ENCODE measurements at places on chromosomes 1 and 21.

- no peak for DNase-seq
Observed at GRCh38 chr1:240174734-240175133, 83.1 kb downstream of the FMN2 start.

DNA sequence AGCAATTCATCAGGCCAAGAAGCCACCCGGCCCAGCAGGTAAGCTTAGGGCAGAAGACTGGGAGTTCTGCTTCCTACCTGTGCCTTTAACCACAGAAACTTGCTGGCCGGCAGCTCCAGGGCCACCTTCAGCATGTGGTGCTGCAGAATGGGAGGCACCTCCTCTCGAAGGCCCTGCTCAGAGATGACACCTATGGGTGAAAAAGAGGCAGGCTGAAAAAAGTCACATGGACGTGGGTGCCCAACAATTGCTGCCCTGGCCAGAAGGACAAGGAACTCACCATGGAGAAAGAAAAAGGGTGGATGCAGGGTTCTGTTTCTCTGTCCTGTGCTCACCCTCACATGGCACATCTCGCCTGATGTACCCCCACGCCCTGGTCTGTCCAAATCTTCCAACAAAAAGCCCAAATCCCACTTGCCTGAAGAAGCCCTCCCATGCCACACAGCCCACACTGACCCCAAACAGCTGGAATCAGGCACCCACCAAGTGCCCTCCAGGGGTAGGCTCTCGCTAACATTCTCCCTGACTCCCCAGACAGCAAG lies 33.0 kb downstream of the URB1 start:
- DNase-seq: no peak

- DNase-seq: no peak
Observed at GRCh38 chr1:236127045-236127444, 15.3 kb upstream of the GPR137B start.

- no peak for DNase-seq
Observed at GRCh38 chr1:150555198-150555970, 6.2 kb downstream of the ADAMTSL4 start.

GRCh38 chr1:64093941-64094340 lies 109.5 kb upstream of the UBE2U start:
- DNase-seq: no peak

DNA sequence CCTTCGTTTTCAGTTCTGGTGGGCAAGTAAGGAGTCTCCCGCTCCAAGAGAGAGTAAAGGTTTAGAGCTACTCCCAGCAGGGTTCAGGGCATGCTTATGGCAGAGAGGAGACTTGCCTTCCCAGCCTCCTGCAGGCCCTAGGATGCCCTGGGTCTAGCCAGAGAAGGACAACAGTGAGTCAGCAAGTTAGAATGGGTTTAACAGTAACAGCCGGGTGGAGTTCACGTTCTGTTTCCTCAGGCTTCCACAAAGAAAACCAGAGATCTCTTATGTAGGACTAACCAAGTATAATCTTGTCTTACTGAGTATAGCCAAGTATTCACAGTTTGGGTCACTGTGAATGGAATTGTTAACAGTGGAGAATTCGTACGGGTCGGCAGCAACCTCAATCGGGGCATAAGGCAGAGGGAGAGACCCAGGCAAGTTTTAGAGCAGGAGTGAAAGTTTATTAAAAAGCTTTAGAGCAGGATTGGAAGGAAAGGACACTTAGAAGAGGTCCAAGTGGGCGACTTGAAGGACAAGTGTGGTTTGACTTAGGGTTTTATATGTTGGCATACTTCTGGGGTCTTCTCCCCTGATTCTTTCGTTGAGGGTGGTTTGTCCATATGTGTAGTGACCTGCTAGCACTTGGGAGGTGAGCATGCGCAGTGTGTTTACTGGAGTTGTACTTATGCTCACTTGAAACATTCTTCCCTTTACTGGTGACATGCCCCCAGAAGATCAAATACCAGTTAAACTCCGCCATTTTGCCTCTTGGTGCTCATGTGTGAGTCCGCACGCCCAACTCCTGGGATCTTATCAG lies 4.5 kb downstream of the OVAAL start:
- peak; percentile 9 for DNase-seq

- DNase-seq: no peak
Observed at GRCh38 chr1:98232678-98233077, 311.8 kb upstream of the DPYD start.

DNA sequence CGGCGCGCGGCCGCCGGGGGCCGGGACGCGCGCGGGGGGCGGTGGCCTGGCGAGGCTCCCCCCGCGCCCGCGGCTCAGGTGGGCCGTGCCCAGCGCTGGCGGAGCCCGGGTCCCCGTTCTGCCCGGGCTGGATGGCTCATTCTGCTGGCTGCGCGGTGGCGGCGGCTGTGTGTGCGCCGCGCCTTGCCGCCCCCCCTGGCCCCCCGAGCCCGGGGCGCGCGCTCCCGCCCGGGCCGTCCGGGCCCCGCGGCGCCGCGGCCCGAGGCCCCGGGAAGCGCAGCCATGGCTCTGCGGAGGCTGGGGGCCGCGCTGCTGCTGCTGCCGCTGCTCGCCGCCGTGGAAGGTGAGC lies at the start of gene EPHB2:
Gene EPHB2, plus strand, starts transcription at position 139 of the 349 bp plus-strand sequence. Its CDS starts 144 bp downstream, at position 283.
- no peak for DNase-seq

GRCh38 chr1:31865728-31866449 lies 50.1 kb upstream of the SPOCD1 start:
- DNase-seq: no peak

- no peak for DNase-seq
Observed at GRCh38 chr1:2031546-2032540, 12.7 kb downstream of the GABRD start.

DNA sequence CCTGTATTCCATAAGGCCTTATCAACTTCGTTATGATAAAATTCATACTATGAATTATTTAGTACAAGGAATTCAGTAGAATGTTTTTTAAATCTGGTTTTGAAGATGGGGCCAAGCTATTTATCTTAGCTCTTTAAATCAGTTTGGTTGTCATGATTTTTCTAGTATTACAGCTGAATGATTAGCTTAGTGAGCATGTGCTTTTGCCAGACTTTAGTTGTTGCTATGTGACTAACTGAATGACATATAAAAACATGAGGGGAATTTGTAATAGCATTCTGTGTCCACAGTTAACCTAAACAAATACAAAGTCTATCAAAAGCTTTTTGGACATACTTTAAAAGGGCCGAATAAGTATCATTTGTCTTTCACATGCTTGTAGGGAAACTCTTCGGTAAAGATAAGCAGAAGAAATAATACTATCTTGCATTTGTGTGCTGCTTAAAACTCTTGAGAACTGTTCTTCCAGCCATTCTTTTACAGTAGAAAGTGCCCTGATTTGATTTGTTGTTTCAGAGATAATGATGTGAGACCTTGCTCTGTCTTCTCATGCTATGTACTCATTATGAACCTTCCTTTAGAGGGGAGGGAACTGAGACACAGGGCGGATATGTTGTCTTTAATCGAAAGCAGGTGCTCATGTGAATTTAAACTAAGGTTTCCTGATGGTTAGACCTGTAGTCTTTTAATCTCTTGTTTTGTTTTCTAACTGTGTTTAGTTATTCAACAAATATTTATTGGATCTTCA lies 18.8 kb downstream of the NEK7 start:
- DNase-seq: no peak

- peak; percentile 92 for DNase-seq
Observed at GRCh38 chr1:15836772-15837669, 10.5 kb upstream of the SPEN start.

GRCh38 chr1:12001249-12001917 lies 17.9 kb upstream of the MIIP start:
- DNase-seq: peak; percentile 48

- no peak for DNase-seq
Observed at GRCh38 chr1:18010945-18011344, 96.7 kb upstream of the IGSF21 start.

DNA sequence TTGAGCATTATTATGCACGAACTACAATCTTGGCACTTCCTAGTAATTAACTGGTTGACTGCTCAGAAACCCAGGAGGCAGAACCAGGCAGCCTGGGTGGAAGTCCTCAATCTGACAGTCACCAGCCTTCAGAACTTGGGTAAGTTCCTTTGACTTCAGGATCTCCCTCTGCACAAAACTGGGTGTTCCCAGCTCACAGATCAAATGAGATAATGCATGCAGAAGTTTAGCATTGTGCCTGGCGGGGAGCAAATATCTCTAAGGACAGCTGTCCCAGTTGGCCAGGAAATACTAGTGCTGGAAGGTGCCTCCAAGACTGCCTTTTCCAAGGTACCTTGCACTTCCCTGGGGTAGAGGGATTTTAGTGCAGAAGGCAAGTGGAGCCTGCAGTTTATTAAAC lies 294.8 kb downstream of the PCP4 start:
- no peak for DNase-seq

DNA sequence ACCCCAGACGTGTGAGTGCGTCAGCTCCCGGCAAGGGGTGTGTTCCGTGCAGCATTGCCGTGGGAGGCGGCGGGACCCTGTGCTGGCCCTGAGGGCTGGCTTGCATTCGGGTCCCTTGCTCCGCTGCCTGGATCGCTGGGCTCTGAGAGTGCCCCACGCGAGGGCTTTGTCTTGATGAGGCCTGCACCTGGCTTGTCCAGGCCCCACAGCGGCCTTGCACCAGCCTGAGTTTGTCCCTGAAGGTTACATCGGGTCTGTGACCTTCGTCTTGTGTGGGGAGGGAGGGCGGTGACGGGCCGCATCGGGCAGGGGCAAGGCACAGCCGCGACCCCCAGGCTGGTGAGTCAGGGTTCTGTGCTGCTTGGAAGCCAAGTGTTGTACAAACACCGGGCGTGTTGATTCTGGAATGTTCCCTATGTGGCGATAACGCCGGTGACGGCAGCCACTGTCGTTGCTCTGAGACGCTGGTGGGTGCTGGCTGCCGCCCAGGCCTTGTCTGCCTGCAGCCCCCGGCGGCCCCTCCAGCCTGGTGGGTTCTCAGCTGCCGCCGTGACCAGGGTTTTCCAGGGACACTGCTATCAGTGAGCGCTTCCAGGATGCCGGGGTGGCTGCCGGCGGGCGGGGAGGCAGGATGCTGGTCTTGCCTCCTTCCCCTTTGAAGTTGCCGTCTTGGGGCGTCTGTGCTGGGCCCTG lies 42.9 kb downstream of the SLX9 start:
- DNase-seq: no peak

DNA sequence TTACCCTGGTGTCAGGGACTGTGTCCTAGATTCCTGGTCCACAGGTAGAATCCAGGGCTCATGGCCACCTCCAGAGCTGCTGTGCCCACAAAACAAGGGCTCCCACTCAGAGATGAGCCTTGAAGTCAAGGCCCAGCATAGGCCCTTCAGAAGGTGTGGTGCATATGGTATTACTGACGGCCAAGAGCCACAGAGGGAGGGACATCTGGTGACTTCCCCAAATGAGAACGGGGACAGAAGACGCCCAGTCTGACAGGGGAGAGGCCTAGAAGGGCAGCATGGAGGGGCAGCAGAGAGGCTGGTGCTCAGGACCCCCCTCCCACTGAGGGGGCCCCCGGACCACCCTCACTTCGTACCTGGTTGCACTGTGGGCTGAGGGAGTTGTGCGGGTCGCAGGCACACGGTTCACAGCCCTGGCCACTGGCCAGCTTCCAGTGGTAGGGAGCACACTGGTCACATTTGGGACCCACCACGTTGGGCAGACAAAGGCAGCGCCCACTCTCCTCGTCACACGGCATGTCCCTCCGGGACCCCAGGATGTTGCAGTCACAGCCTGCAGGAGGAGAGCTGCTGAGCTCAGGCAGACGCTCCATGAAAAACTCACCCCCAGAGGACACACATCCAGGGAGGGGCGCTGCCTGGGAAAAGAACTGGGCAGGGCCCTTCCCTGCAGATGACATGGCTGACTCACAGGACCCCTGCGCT lies 25.0 kb downstream of the LAMB3 start:
- DNase-seq: peak; percentile 55

- DNase-seq: no peak
Observed at GRCh38 chr21:42986125-42986783, 11.9 kb downstream of the PKNOX1 start.

GRCh38 chr1:200323856-200324400 lies 85.9 kb downstream of the ZNF281 start:
- DNase-seq: no peak

- no peak for DNase-seq
Observed at GRCh38 chr1:11062965-11063401, 3.2 kb upstream of the SRM start.

DNA sequence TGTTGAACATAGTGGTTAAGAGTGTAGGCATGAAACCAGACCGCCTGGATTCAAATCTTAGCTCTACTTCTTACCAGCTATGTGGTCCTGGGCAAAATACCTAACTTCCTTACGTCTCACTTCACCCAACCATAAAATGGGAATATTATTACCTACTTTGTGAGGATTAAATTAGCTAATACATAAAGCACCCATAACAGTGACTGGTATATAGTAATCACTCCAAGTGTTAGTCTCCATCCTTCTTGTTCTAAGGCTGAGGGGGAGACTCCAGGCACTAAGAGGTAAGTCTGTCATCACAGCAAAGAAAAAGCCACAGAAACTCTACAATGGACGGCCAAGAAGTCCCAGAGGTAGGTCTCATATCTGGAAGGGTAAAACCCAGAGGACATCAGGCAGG lies 2.8 kb downstream of the SMG5 start:
- no peak for DNase-seq

DNA sequence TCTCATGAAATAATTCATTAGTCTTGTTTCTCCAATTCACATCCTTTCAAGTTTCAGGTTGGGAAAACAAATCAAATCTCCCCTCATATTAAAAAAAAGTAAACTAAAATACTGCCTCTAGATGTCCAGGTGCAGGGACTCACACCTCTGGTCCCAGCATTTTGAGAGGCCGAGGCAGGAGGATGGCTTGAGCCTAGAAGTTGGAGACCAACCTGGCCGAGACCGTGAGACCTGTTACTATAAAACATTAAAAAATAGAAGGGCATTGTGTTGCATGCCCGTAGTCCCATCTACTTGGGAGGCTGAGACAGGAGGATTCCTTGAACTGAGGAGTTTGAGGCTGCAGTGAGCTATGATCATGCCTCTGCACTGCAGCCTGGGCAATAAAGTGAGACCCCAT lies 61.9 kb downstream of the ST6GALNAC5 start:
- DNase-seq: no peak

GRCh38 chr1:55474168-55474786 lies 259.1 kb upstream of the USP24 start:
- peak; percentile 11 for DNase-seq

DNA sequence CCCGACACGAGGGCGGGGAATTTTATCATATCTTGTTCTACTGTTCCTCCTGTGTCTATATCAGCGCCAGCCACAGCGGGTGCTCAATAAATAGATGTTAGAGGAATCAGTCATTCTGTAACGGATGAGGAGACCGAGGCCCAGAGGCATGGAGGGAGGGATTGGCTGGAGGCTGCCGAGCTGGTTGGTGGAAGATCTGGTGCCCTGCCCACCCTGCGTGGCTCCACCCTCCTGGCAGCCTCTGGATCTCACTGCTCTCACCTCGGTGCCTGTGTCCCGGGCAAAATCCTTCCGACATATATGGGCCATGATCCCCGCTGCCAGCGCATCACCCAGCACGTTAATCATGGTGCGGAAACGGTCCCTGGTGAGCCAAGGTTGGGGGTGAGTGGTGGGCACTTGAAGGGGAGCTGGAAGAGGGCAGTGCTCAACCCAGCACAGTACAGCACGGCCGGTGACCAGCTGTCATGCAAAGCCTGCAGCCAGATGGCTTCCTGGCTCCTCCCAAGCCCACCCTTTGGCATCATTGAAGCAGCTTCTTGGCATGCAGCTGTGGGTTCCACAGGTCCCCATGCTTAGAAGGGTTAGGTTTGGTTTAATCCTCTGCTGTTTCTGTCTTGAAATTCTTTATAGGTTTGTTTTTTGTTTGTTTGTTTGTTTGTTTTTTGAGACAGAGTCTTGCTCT lies 26.7 kb downstream of the PODN start:
- no peak for DNase-seq

- no peak for DNase-seq
Observed at GRCh38 chr1:183733715-183734114, 71.2 kb upstream of the RGL1 start.

GRCh38 chr1:198234520-198235251 lies 77.9 kb downstream of the NEK7 start:
- peak; percentile 33 for DNase-seq

GRCh38 chr1:17617787-17618557 lies 78.5 kb downstream of the ARHGEF10L start:
- no peak for DNase-seq
